GF-D8 (cell line): ENCODE measurements at places on chromosomes 7 and 10.

DNA sequence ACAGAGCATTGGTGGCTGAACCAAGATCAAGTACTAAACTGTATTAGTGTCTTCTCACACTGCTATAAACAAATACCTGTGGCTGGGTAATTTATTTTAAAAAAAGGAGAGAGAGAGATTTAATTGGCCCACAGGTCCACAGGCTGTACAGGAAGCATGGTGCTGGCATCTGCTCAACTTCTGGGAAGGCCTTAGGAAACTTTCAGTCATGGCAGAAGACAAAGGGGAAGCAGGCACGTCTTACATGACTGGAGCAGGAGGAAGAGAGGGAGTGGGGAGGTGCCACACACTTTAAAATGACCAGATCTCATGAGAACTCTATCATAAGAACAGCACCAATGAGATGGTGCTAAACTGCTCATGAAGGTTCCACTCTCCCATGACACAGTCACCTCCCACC lies 95.2 kb upstream of the JCAD start:
- no peak for DNase-seq

DNA sequence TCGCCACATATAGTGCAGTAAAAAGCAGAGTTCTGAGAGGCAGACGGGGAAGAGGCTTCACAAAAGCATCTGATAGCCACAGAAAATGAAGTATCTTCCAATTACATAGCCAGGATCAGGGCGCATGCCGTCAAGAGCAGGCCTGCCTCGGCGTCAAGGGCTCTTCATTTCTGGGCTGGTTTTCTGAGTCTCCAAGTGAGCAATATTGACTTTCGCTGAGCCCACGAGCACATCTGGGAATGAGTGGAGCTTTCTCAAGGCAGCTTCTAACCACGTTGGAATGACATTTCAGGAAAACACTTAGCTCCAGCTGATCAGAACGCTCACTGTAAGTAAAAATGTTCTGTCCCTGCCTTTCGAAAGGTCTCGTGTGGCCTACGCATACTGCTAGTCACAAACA lies 51.9 kb downstream of the CLRN3 start:
- no peak for DNase-seq

DNA sequence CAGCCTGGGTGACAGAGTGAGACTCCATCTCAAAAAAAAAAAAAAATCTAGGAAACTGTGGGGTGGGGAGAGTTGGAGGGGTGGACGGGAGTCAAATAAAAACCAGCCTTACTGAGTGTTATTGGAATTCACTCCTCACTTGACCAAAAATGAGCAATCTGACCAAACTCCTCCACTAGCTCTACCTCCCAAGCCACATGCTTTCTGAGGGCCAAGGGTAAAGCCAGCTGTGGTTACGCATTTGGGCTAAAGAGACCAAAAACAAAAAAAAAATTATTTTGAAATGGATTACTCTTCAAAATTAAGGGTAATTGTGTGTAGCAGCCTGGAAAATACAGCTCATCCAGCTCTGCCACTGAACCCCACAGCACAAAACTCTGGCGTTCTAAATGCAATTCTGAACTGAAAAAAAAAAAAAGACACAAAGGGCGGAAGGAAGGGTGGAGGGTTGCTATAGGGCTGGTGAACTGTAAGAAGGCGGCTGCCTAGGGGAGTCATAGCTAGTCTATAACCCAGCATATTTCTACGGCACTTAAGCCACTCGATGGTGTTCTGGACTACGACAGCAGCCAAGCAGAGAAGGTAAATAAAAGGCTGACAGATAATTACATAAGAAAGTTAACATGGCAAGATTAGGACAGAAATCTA lies 7.8 kb downstream of the ELMO1 start:
- DNase-seq, result peak; percentile 69

- no peak for DNase-seq
Measured at GRCh38 chr7:517774-518629, 1.6 kb downstream of the PDGFA start.

DNA sequence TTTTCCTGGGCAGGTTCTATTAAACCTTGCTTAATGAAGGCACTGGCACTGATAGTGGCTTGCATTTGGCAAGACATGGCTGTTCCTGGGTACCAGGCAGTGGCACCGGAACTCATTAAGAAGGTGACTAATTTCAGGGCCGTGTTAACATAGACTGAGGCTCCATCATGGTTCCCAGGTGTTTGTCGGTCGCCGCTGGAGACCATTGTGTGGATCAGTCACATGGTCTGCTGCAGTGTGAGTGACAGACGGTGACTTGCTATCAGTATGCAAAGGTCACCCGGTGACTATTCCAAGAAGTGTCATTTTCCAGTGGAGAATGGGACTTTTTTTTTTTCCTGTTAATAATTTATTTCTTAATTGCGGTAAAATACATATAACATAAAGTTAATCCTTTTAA lies 106.3 kb downstream of the INSYN2A start:
- DNase-seq, result no peak

- DNase-seq, result no peak
Measured at GRCh38 chr7:126079151-126079550, 1149.5 kb upstream of the POT1 start.

DNA sequence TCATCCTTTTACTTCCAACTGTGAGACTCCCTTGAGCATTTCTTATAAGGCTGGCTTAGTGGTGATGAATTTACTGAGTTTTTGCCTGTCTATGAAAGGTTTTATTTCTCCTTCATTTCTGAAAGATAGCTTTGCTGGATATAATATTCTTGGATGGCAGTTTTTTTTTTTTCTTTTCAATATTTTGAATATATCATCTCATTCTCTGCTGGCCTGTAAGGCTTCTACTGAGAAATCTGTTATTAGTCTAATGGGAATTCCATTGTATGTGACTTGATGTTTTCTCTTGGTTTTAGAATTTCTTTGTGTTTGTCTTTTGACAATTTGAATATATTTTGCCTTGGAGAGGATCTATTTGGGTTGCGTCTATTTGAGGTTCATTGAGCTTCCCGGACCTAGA lies 22.4 kb downstream of the PHTF2 start:
- no peak for DNase-seq

- no peak for DNase-seq
Measured at GRCh38 chr7:122677149-122677548, 21.8 kb downstream of the RNF133 start.

DNA sequence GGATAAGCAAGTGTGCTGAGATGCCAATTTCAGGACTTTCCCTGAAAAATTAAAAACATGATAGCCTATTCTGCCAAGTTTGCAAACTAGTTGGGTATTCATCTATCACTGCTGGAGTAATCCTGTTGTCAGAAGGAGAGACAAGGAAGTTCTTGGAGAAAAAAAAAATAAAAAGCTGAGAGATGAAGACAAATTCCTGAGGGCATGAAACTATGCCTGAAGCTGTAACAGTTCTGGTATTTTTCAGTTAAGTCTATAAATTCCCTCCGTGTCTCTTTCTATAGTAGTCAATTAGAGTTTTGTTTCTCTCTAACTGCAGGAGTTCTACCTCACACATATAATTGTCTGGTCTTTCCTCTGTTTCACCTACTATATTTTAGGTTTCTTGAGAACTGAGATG lies 95.7 kb downstream of the DGKB start:
- DNase-seq, result no peak

DNA sequence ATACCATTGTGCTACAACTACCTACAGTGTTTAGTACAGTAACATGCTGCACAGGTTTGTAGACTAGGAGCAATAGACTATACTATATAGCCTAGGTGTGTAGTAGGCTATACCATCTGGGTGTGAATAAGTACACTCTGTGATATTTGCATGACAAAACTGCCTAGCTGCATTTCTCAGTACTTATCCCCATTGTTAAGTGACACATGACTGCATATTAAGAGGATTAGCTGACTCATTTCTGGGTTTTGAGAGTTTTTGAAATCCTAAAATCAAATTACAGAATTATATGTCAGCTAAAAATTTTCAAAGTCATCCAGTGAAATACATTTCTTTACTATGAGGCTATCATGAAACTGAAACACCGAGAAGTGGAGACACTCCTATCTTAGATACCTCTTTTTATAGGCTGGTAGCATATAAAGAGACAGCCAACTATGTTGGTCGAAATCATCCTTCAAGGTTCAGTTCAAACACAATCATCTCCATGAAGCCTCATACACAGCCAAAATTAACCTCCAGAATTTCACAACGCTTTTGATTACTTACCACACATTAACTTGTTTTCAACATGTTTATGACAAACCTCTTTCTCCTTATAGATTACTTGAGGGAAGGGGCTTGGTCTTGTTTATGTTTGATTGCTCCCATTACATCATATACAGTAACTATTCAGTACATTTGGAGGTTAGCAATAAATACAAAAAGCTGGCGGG lies 89.8 kb upstream of the ANK3 start:
- no peak for DNase-seq

DNA sequence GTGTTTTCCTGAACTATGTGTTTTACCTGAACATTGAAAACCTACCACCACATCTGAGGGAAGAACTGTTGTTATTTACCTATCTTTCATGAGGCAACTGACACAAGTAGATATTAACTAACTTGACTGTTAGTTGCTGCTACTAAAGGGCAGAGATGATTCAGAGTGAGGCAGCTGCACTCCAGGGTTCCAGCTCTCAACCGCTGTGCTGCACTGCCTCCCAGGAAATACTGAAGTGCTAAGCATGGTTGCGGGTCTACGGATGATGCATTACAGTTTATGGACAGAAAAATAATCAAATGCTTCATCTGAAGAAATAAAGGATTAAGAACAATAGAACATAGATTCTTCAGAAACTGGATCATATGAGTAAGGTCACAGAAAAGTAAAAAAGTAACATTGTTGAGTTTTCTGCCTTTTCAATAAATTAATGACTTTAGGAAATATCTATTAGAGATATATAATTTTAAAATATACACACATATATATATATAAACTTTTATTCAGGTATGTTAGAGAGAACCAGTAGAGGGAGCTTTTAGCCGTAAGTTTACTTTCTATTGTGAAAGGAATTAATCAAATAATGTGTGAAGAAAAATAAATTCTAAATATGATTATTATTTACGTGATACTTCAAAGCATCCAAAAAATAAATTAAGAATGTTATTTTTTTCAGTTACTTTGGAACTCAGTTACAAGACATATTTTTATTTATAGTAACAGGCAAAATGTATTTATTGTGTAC lies 620.0 kb downstream of the CNTNAP2 start:
- no peak for DNase-seq

GRCh38 chr10:57657164-57657765 lies 610.4 kb downstream of the IPMK start:
- no peak for DNase-seq

- no peak for DNase-seq
Measured at GRCh38 chr10:33981301-33981700, 646.8 kb upstream of the NRP1 start.

GRCh38 chr10:72089618-72090017 lies 1.3 kb upstream of the SPOCK2 start:
- DNase-seq, result no peak

DNA sequence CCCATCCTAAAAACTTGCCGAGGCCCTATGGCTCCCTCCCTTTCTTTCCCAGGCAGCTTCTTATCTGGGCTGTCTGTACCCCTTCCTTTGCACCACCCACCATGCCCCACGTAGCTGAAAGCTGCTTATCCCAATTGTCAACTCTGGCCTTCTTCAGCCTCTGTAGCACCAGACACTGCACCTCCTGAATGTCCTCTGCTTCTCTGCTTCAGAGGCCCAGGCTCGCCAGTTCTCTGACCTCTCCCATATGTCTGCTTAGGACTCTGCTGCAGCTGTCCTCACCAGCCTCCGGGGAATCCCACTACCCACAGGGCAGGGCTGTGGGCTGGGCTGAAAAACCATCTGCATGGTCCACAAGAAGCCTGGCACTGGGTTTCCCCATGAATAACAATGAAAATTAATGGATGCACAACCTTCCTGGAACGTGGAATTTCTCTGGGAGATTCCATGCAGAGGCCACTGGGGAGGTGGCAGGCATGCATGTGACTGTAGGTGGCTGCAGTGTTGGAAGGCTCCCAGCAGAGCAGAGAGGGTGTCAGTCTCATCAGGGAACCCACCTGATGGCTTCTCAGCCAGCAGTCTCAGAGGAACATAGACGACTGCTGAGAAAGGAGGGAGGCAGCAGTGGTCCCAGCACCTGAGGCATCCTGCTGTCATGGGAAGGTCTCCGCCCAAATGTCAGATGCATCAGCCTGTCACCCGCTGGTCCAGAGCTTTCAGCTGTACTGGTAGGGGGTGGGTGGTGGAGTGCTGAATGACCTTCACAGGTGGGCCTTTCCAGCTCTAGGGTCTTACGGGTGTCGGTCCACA lies 16.8 kb upstream of the SH2D4B start:
- no peak for DNase-seq

DNA sequence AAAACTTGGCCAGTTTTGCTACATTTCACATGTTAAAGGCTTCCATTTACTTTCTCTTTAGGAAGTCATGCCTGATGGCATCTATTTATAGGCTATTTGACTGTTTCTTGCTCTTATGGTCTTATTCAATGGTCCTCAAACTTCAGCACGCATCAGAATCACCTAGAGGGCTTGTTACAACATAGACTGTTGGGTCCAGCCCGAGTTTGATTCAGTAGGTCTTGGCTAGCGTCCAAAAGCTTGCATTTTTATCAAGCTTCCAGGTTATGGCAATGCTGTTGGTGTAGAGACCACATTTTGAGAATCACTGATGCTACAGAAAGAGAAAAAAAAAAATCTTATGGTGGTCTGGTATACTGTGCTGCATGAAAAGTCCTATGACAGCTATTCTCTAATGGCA lies 51.9 kb downstream of the MTPN start:
- DNase-seq, result no peak

DNA sequence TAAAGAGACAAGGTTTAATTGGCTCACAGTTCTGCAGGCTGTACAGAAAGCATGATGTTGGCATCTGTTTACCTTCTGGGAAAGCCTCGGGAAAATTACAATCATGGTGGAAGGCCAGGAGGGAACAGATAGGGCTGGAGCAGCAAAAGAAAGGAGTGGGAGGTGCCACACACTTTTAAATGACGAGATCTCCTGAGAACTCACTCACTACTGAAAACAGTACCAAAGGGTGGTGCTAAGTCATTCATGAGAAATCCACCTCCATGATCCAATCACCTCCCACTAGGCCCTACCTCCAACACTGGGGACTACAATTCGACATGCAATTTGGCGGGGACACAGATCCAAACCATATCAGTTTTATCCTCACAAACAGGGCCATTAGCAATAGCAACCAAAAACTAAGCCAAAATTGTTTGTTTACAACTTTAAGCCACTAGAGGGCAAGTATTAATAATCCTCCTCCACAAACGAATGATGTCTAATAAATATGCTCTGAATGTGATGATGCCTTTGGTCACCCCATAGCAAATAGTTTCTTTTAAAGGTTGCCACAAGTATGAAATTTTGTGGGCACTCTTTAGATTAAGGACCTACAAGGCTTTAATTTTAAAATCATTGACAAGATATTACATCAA lies 129.2 kb upstream of the NRBF2 start:
- DNase-seq, result no peak

DNA sequence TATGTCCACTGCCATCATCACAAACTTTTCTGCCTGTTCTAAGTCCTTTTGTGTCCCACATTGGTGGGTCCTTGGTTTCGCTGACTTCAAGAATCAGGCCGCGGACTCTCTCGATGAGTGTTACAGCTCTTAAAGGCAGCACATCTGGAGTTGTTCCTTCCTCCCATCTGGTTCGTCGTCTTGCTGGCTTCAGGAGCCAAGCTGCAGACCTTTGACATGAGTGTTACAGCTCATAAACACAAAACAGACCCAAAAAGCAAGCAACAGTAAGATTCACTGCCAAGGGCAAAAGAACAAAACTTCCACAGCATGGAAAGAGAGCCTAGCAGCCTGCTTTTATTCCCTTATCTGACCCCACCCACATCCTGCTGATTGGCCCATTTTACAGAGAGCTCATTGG lies 30.2 kb downstream of the ASNS start:
- DNase-seq, result no peak

- DNase-seq, result no peak
Measured at GRCh38 chr10:51743146-51743545, 43.8 kb upstream of the CSTF2T start.

- no peak for DNase-seq
Measured at GRCh38 chr7:83677180-83677866, 28.4 kb upstream of the SEMA3E start.
